HFF-Myc (cell line): ENCODE measurements at places on chromosomes 2 and 18.

- DNase-seq = no peak
These were observed 91.5 kb upstream of the LPIN2 start for GRCh38 chr18:3104190-3105054.

DNA sequence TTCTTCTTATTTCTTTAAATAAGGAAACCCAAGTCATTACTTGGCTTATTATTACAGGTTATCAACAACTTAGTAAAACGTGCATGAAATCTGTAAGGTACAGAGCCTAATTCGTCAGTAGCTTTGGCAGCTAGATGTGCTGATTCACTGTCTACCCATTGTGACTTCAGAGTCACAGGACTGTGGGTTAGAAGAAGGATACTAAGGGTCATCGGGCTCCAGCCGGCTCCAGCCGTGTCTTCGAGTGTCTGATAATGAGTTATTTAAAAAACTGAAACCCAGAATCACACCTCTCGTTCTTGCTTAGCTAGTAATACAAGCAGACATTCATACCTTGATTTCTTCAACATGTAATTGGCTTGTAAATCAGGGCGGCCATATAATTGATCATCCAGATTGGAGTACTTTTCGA is 170.5 kb downstream of the FMNL2 start:
- DNase-seq = no peak

- no peak for DNase-seq
These were observed 331.0 kb downstream of the CDH2 start for GRCh38 chr18:27845897-27846296.

- DNase-seq = no peak
These were observed 112.1 kb downstream of the NFATC1 start for GRCh38 chr18:79507546-79508480.

- DNase-seq = no peak
These were observed 13.4 kb downstream of the PARD6G start for GRCh38 chr18:80233899-80234298.

GRCh38 chr2:43331422-43331821 is 105.0 kb upstream of the ZFP36L2 start:
- DNase-seq = no peak

DNA sequence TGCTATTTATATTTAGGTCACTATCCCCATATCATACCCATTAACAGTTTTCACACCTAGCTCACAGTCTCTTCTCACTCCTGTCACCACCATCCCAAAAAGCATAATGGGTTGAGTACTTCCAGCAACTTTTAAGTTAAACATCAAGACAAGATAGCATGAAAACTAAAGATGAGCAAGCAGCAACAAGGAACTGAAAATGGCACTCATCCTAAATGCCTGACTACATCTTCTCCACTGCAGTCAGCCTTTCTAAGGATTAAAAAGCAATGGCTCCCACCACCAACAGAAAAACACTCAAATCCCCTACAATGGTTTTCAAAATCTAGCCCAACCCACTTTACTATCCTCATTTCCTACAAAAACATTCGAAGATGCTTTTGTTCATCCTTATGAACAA is 38.2 kb downstream of the CUL3 start:
- no peak for DNase-seq

- DNase-seq = no peak
These were observed 14.8 kb upstream of the DTNA start for GRCh38 chr18:34695310-34695709.

GRCh38 chr2:12210016-12210933 is 463.8 kb downstream of the LPIN1 start:
- no peak for DNase-seq

DNA sequence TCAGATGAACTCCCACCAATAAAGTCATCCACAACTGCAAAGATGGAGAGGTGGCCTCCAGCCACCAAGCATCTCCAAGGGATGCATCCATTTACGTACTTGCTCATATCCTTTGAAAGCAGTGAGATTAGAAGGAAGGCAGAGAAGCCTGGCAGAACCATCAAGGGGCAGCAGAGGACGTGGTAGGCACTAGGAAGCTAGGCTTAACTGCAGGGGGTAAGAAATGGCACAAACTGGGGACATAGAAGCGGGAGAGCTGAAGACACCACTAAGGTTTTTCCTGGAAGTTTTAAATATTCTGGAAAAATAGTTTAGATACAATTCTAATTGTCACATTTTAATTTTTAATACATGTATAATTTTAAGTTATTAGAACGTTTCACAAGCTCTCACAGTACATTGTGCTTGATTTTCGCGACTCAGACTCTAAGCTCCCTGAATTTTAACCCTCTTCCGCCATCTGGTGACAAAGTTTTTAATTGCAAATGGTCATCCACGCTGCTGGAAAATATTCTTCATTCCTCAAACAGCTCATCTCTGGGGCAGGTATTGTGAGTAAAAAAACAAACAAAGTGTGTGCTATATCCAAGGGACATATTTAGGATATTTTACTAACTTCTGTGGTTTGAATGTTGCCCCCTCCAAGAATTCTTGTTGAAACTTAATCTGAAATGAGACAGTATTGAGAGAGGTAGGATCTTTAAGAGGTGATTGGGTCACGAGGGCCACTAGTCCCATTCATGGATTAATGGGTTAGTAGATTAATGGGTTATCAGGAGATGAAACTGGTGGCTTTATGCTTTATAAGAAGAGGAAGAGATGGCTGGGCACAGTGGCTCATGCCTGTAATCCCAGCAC is 1.6 kb upstream of the PSTPIP2 start:
- DNase-seq = peak; percentile 53

GRCh38 chr2:178298785-178299212 is 104.5 kb downstream of the OSBPL6 start:
- DNase-seq = no peak

- no peak for DNase-seq
These were observed 144.0 kb upstream of the SERPINE2 start for GRCh38 chr2:224183086-224183485.

- DNase-seq = no peak
These were observed at the start of gene SP140 for GRCh38 chr2:230225486-230225885. Gene SP140, plus strand, starts transcription at chr2:230225736. Its CDS starts 109 bp downstream, at chr2:230225845.

DNA sequence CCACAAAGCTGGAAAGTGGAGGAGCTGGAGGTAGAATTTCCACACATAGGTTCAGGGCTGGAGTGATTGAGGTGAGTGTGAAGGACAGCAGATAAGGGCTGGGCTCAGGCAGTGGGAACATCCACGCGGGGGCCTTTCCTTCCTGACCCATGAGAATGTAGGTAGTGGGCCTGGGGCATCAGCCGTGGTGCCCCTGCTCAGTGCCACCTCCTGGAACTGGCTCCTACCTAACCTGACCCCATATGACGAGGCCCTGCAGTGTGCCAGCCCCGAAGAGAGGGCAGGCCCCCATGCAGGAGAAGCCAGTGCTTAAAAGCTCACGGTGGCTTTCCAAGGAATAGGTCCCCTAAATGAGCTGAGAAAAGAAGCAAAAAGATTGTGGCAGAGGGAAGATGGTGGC is 66.2 kb downstream of the HS6ST1 start:
- no peak for DNase-seq

GRCh38 chr2:28658369-28658768 is 93.3 kb upstream of the PPP1CB start:
- DNase-seq = no peak

DNA sequence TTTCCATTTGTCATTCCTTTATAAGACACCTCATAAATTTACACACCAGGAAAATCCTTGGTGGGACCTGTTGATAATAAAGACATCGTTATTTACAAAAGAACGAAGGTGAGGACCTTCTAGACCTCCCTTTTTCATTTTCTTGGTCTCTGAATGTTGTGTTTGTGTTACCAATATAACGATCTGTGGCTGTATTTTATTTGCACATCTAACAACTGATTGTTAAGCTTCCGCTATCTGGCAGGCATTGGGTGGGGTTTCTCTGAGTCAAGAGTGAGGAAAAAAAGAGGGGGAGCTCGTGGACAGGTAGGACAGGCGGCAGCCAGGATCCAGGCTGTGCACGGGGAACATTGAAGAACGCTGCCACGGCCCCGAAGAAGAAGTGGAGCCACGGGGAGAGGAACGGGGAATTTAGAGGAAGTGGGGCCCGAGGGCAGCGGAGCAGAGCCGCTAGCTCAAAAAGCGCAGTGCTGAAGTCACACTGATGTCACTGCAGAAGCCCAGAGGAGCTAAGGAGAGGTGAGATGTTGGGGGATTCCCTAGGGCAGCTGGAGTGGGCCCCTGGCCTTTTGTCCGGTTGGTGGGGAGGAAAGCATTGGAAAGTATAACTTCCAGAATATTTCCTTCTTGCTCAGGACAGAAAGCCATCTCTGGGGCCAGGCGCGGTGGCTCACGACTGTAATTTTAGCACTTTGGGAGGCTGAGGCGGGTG is 20.9 kb upstream of the DNMT3A start:
- no peak for DNase-seq

DNA sequence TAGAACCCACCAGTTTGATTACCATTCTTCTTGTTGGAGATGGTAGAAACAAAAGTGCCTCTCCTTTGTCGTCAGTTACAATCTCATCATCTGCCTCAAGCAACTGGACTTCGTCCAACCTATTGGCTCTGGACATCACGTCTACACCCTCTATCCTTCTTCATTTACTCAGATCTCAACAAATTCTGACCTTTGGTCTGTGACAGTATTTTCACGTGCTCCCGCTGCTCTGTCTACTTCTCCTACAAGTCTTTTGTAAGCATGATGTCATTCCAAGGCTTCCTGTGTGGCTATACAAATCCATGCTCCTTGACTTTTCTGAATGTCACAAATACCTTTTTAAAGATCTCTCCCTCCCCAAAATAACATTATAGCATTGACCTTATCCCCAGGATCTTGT is 43.0 kb upstream of the PID1 start:
- DNase-seq = no peak

GRCh38 chr2:221845021-221845365 is 272.9 kb upstream of the EPHA4 start:
- DNase-seq = no peak

GRCh38 chr2:105785095-105785847 is 40.6 kb downstream of the NCK2 start:
- DNase-seq = no peak

DNA sequence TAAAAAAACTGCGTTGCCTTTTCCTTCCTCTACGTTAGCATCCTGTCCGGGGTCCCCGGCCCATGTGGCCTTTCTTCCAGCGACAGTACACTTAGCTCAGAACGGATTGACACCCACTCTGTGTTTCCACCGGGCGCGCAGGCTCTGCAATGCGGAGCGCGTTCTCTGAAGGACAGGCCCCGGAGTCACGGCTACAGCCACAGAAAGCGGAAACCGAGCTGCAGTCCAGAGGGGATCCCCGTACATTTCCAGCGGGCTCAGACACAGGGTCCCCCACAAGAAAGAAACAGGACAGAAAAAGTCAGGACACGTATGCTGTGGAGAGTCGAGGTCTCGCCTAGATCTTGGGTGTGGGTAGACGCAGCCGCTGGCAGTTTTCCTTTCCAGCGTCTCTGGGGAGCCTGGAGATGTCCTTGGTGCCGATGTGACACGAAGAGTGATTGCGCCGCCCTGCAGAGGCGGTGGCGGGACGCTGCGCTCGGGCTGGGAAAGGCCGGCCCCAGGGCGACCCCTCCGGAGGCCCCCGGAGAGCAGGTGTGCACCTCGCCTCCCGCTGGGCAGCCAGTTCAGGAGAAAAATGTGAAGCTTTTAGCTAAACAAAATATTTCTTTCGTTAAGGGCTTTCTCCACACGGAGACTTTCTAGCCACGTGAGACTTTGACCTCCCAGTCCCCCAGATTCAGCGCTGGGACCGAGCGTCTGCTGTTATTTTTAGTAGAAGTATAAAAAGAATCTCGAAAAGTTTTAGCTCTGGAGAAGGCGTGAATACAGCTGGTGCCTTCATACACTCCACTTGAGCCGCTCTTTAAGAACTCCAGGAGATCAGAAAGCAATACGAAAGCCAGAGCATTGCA is 1.3 kb upstream of the ACKR3 start:
- no peak for DNase-seq

- DNase-seq = peak; percentile 79
These were observed 143.5 kb upstream of the LMAN1 start for GRCh38 chr18:59502274-59503175.

DNA sequence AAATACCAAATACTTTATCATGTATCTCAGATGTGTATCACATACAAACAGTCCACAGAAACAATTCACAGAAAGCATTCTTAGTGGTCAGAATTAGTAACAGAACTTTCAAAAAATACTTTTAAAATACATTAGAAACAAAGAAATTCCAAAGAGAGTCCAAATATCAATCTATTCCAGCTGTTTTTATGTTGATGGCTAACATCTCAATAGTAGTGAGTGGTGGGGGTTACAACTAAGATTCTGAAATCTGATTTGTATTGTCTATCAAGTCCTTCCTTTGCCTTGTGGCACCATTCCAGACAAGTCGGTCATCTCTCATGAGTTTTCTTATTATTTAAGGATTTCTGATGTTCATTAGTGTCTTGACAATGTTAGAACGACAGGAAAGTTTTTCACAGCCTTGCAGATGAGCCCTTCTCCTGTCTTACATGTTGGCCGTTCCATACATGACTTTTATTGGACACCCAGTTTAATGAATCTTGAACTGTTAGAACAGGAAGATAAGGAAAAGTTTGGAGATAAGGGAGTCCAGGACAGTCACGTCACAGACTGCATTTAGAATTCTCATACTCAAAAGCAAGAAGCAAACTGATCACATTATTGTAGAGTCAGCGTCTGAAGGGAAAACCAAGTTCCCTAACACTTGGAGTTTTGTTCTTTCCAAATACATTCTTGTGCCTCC is 410.3 kb downstream of the PID1 start:
- no peak for DNase-seq

DNA sequence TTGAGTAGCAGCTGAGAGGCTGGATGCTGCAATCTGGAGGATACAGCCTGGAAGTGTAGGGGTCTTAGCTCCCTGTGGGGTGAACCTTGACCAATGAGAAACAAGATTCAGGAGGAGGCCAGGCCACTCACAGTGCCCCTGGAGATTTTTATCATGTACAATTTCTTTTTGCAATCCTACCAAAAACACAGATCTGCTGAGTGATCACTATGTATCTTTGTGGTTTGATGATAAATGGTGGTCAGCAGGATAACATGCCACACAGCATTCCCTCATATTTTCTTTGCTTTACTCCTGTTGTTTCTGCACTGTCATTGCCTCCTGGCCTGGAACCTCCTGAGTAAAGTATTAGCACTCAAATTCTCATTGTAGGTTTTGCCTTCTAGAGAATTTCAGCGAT is 357.9 kb downstream of the THSD7B start:
- no peak for DNase-seq

DNA sequence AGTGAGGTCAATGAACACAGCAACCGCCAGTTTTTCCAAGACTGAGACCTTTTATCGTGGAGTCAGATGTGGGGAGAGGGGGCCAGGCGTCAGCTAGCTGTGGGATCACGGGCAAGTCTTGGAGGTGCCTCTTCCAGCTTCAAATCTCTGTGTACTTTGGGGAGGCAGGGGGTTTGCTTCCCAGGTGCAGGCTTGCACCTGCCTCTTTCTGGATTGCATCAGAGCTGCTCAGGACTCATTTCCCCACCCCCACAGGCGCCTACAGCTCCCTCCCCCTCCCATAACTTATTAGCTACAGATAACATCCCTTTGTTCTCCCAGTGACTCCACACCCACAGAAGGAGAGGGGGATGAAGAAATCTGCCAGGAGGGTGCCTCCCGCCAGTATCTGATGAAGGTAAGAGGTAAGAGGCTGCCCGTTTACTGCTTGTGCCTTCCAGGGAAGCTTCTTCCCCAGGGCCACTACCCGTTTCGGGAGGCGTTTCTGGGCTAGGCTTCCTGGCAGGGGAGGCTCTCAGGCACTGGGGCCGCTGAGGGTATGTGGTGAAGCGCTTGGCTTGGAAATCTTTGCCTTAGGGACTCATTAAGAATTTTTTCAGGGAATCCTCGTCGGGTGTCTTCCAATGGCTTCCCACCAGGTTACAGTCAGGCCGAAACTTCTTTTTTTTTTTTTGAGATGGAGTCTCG is 18.8 kb upstream of the MRPL33 start:
- no peak for DNase-seq

- no peak for DNase-seq
These were observed 78.9 kb upstream of the LMAN1 start for GRCh38 chr18:59437851-59438569.

GRCh38 chr18:3703732-3704176 is 253.8 kb downstream of the TGIF1 start:
- peak; percentile 32 for DNase-seq
